Progenitor cell of endocrine pancreas (in vitro differentiated cells): ENCODE measurements at places on chromosomes 7 and 10. TPM values are rescaled to one million over a fixed set of nuclear protein-coding genes. Genes with fewer than 3 reads are reported as not detected.

GRCh38 chr7:26001662-26002244 lies 150.2 kb upstream of the NFE2L3 start:
- H3K27ac ChIP-seq: peak overlapping the region; percentile 71
- H3K4me3 ChIP-seq: no peak overlapping the region
- H3K36me3 ChIP-seq: no peaks in the 10 kb centered on the region
- H3K27me3 ChIP-seq: no peaks in the 10 kb centered on the region
- DNase-seq: no peak
- H3K4me1 ChIP-seq: peaks cover 41% of the 10 kb centered on the region

DNA sequence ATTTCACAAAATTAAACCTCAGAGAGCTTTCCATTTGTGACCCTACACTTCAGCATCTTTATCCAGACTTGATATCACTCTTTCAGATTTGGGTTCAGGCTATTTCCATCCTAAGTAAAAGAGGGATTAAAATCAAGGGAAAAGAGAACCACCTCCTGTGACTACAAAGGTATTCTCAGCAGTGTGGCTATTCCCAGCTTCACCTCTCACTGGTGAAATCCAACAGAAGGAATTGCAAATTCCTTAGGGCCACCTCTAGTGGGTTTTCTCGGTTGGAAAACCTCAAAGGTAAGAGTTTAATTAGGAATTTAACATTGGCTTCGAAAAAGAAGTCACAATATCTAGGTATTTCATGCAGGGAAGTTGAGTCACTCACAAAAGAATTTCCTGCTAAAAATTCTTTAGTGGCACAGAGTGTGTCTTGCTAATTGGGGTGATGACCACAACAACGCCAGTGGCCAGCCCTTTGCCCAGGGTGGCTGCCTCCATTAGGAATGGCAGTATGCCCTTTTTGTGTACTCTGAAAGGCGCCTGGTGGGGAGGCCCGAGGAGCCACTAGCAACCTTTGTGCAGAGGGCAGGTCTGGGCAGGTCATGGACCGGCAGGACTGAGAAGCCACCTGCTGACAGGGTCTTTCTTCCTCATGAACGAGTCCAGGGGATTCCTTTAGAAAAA lies 52.2 kb downstream of the SEM1 start:
- peaks cover 3% of the 10 kb centered on the region for H3K4me1 ChIP-seq
- H3K27me3 ChIP-seq: no peaks in the 10 kb centered on the region
- no peak for DNase-seq
- no peaks in the 10 kb centered on the region for H3K36me3 ChIP-seq

- H3K4me3 ChIP-seq: no peak overlapping the region
- no peak for DNase-seq
- peaks cover 2% of the 10 kb centered on the region for H3K4me1 ChIP-seq
- no peaks in the 10 kb centered on the region for H3K36me3 ChIP-seq
- H3K27me3 ChIP-seq: peaks cover 11% of the 10 kb centered on the region
- H3K27ac ChIP-seq: no peak overlapping the region
Observed at GRCh38 chr7:41222746-41223145, 480.1 kb downstream of the INHBA start.

- no peak overlapping the region for H3K4me3 ChIP-seq
- peaks cover 31% of the 10 kb centered on the region for H3K4me1 ChIP-seq
- no peaks in the 10 kb centered on the region for H3K27me3 ChIP-seq
- no peak overlapping the region for H3K27ac ChIP-seq
- peaks cover 21% of the 10 kb centered on the region for H3K36me3 ChIP-seq
Observed at GRCh38 chr7:7188091-7188490, 5.7 kb downstream of the C1GALT1 start.

- no peak overlapping the region for H3K4me3 ChIP-seq
- no peaks in the 10 kb centered on the region for H3K27me3 ChIP-seq
- no peak overlapping the region for H3K27ac ChIP-seq
- peaks cover 14% of the 10 kb centered on the region for H3K4me1 ChIP-seq
- no peak for DNase-seq
Observed at GRCh38 chr10:68403701-68404100, 3.4 kb downstream of the RUFY2 start.

- no peaks in the 10 kb centered on the region for H3K36me3 ChIP-seq
- no peak for DNase-seq
- H3K4me3 ChIP-seq: no peak overlapping the region
- H3K27ac ChIP-seq: no peak overlapping the region
- no peaks in the 10 kb centered on the region for H3K4me1 ChIP-seq
Observed at GRCh38 chr7:128727239-128727638, 11.9 kb upstream of the CALU start.

- H3K36me3 ChIP-seq: peaks cover 2% of the 10 kb centered on the region
- no peak overlapping the region for H3K4me3 ChIP-seq
- H3K27ac ChIP-seq: no peak overlapping the region
- H3K4me1 ChIP-seq: no peaks in the 10 kb centered on the region
- no peak for DNase-seq
Observed at GRCh38 chr7:115410434-115410820, 488.5 kb downstream of the MDFIC start.

- H3K4me3 ChIP-seq: peak overlapping the region; percentile 4
- H3K27ac ChIP-seq: peak overlapping the region; percentile 57
- peaks cover 61% of the 10 kb centered on the region for H3K4me1 ChIP-seq
- DNase-seq: no peak
Observed at GRCh38 chr10:75508814-75509306, 77.4 kb downstream of the LRMDA start.

DNA sequence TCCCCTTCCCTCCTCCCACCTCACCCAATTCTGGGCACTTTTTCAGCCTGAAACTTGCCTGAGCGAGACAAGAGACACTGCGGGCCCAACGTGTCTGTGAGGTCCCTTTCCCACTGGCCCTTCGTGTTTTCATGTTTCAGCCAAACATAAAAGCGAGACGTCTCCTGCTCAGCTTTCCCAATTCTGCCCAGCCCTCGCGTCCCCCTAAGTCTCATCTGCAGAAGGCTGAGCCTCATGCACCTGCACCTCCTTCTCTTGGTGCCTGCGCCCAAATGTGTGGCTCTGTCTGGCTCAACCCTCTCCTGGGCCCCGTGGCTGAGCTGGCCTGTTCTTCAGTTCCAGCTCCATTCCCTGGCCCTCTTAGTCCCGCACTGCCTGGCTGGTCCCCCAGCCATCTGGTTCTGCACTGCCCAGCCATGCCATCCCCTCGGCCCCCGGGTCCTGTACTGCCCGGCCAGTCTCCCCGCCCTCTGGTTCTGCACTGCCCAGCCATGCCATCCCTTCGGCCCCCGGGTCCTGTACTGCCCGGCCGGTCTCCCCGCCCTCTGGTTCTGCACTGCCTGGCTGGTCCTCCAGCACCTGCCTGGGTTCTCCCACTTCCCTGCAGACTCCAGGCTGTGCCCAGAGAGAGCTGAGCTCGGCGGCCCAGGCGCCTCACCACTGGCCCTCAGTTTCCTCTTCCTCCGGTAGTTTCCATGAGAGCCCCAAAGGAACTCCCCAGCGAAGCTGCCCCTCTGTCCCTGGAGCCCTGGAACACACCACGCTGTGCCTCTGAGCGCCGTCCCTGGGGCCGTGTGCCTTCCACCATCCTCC lies 224.1 kb downstream of the DNAJB6 start:
- H3K4me1 ChIP-seq: no peaks in the 10 kb centered on the region
- DNase-seq: no peak
- no peaks in the 10 kb centered on the region for H3K36me3 ChIP-seq
- H3K4me3 ChIP-seq: no peak overlapping the region
- H3K27ac ChIP-seq: no peak overlapping the region

DNA sequence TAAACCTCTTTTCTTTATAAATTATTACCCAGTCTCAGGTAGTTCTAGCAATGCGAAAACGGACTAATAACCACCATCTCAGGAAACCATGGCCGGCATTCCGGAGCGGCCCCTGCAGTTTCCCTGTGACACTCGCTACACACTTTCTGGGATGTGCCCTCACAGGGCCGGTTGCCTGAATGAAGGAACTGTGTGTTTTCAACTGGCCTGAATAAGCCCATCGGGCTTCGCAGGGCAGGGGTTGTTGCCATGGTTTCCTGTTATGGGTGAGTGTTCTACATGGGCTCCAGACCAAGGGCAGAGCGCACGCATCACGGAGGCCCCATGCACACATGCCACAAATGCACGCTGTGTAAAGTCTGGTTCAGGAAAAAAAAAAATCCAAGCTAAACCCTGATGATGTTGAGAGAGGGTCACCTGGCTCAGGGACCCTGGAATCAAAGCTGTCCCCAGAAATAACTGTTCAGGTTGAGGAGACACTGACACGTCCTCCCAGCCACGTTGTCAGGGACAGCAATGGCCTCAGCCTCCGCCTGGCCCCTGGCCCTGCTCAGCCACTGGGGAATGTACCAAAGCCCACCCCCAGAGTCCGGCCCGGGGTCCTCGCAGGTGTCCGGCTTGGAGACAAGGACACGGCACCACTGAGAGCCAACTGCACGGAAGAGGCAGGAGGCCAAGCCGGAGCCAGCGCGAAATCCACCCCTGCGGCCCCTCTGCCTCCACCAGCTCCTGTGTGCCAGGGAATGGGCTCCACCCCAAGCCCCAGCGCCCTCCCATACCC lies 47.9 kb downstream of the STK32C start:
- peaks cover 17% of the 10 kb centered on the region for H3K27me3 ChIP-seq
- H3K4me3 ChIP-seq: no peak overlapping the region
- no peak overlapping the region for H3K27ac ChIP-seq

- no peak overlapping the region for H3K4me3 ChIP-seq
- DNase-seq: no peak
- H3K27ac ChIP-seq: no peak overlapping the region
- H3K27me3 ChIP-seq: peaks cover 2% of the 10 kb centered on the region
- no peaks in the 10 kb centered on the region for H3K36me3 ChIP-seq
- no peaks in the 10 kb centered on the region for H3K4me1 ChIP-seq
Observed at GRCh38 chr10:62582804-62583208, 208.6 kb downstream of the ZNF365 start.

DNA sequence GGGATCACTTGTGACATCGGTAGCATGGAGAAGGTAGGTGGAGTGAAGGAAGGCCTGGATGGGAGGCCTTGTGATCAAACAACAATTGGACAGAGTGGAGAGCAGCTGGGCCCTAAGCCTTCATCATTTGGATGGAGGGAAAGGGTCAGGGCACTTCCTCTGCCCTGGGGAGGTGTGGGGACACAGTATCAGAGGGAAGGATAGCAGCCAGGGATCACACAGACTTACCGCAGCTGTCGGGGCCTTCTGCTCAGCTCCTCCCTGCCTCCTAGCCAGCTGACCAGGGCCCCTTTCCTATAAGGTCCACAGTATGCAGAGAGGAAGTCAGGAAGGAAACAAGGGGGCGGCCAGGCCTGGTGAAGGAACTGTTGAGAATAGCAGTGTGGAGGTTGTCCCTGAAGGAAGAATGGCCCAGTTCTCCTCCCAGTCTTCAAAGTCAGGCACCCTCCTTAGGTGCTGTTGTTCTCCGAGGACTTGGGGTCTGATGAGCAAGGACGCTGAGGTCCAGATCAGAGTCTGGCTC lies 62.1 kb downstream of the ABCC2 start:
- H3K27ac ChIP-seq: no peak overlapping the region
- H3K4me3 ChIP-seq: no peak overlapping the region
- peaks cover 3% of the 10 kb centered on the region for H3K36me3 ChIP-seq
- H3K27me3 ChIP-seq: no peaks in the 10 kb centered on the region
- H3K4me1 ChIP-seq: peaks cover 5% of the 10 kb centered on the region
- DNase-seq: no peak

DNA sequence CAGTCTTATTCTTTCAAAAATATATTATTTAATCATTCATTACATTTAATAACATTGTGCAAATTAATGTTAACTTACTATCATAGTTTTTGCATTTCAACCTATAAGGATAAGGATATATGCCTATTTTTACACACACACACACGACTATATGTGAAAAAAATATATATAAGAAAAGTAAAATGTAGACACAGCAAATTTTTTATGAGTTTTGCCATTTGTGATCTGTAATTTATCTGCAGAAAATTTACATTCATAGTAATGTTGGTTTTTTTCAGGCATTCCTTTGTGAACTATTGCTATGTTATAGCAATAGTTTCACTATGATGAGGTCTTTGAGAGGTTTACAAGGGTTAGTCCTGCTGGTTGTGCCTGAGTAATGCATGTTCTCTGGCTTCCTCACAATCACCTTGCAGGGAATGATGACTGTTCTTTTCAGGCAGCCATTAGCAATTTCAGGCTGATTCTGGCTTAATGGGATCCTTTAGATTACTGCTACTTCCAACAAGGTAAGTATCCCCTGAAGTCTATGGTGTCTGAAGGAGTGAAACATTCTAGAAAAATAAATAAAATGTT lies 183.7 kb upstream of the CDK1 start:
- H3K4me1 ChIP-seq: peaks cover 12% of the 10 kb centered on the region
- H3K27me3 ChIP-seq: no peaks in the 10 kb centered on the region
- H3K36me3 ChIP-seq: no peaks in the 10 kb centered on the region
- no peak overlapping the region for H3K27ac ChIP-seq
- DNase-seq: no peak

GRCh38 chr10:13146379-13146778 lies 15.0 kb upstream of the MCM10 start:
- no peak overlapping the region for H3K27ac ChIP-seq
- no peaks in the 10 kb centered on the region for H3K4me1 ChIP-seq
- no peak for DNase-seq
- no peaks in the 10 kb centered on the region for H3K36me3 ChIP-seq
- H3K27me3 ChIP-seq: no peaks in the 10 kb centered on the region

DNA sequence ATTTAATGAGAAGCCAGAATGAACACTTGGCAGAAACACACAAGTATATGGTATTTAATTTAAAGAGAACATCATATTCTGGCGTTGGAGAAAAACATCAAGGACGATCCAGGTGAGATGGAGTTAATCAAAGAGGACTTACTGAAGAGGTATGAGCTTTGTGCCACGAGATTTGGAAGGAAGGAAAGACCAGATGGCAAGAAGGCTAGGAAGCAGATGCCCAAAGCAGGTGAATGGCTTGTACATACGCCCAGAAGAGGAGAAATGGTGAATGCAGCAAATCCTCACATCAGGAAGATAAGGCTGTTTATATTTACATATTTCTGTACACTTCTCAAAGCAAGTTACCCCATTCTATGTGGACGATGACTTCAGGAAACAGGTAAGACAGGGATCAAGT lies 163.9 kb upstream of the PLXNA4 start:
- H3K36me3 ChIP-seq: peaks cover 1% of the 10 kb centered on the region
- H3K4me1 ChIP-seq: no peaks in the 10 kb centered on the region
- H3K4me3 ChIP-seq: no peak overlapping the region
- H3K27ac ChIP-seq: no peak overlapping the region

DNA sequence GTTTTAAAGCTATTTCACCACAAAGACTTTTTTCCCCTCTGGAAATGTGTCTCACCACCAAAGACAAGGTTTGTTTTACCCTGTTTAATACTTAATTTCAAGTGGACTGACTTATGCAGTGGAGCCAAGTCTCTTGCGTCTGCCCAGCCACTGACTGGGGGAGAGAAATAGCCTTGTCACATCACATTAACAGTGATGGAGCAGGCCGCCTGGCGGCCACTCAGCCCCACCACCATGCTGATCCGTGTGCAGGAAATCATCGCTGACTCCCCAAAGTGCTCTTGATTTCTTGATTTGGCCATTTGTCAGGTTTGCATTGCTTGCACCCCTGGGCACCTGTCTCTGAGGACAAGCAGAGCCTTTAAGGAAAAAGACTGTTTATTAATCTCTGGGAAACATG lies 334.1 kb downstream of the GLRX3 start:
- no peaks in the 10 kb centered on the region for H3K4me1 ChIP-seq
- peaks cover 19% of the 10 kb centered on the region for H3K27me3 ChIP-seq
- no peak overlapping the region for H3K4me3 ChIP-seq

GRCh38 chr10:119742947-119743648 lies 17.2 kb downstream of the INPP5F start:
- H3K4me1 ChIP-seq: peaks cover 11% of the 10 kb centered on the region
- H3K27ac ChIP-seq: peak overlapping the region; percentile 22
- H3K36me3 ChIP-seq: no peaks in the 10 kb centered on the region
- no peak for DNase-seq
- peak overlapping the region; percentile 23 for H3K4me3 ChIP-seq

PPP1R3C gene
- total RNA-seq: 29.5 and 30.0 TPM in 2 replicates

CDH23 gene
- 0.43 and 0.53 TPM in 2 replicates for total RNA-seq

RSPH10B2 gene
- 2.8 and 3.6 TPM in 2 replicates for total RNA-seq

CHRM2 gene
- total RNA-seq: not detected in 2 replicates

IFIT2 gene
- not detected in 2 replicates for total RNA-seq

KCND2 gene
- 12.7 and 13.7 TPM in 2 replicates for total RNA-seq

ATG9B gene
- 0.58 and 0.79 TPM in 2 replicates for total RNA-seq

MAT1A gene
- 0.13 and 0.34 TPM in 2 replicates for total RNA-seq

CCDC3 gene
- 1.1 and 1.6 TPM in 2 replicates for total RNA-seq
